ENCODE measurements at places on chromosomes 6 and 20.

DNA sequence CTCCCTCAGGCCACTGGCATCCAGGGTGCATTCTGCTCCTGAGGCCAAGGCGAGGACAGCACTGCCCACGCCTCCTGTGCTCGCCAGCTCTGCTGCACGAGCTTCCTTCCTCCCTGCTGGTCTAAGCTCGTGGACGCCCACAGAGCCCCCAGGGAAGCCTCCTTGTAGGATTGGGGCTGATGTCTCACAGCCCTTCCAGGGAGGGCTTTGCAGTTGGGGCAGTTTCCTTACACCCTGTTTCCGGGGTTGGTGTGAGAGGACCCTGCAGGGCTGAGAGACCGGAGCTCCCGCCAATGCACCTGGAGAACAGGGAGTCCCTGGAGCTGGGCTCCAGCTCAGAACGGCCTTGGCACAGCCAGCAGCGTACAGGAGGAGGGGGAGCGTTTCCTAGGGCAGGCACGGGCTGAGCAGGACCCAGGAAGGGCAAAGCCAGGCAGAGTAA is 172.4 kb upstream of the PDE10A start:
- DNase-seq, result no peak

GRCh38 chr20:52379723-52380336 is 188.3 kb upstream of the ZFP64 start:
- DNase-seq, result no peak

GRCh38 chr20:36402708-36403107 is 96.6 kb downstream of the DLGAP4 start:
- no peak for DNase-seq

GRCh38 chr20:44584162-44584561 is 1.8 kb downstream of the PKIG start:
- no peak for DNase-seq

DNA sequence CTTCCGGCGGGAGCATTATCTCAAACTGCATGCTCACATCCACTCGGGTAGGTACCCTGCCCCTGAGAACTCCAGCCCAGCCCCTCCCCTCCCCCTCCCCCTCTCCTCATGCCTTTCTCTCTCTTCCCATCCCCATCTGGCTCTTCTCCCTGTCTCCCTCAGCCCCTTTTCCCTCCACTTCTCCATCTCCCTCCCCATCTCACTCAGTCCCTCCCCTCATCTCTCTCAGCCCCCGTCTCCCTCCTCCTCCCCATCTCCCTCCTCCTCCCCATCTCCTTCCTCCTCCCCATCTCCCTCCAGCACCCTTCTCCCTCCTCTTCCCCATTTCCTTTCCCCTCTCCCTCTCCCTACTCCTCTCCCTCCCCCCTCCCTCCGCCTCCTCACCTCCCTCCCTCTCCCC is 27.3 kb upstream of the CHMP4B start:
- no peak for DNase-seq

DNA sequence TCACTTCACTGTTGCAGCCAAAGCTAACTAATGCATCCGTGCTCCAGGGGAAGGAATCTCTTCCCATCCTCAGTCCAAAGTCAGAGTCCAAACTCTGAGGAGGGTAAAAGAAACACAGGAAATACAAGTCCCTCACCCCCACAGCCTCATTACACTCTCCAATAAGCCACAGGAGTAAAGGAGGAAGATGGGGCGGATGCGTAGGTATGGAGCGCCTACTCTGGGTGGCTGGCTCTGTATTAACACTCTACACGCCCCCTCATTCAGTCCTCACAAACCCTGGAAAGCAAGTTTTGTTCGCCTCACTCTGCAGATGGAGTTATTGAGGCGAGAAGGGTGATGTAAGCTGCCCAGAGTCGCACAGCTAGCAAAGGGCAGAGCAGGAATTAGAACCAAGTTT is 242.9 kb downstream of the NRN1 start:
- no peak for DNase-seq

Data from NCI-H1105 treated with DMSO at 0.1 percent for 48 hours (cell line).